SK-N-SH (cell line): ENCODE measurements at places on chromosomes 3 and 15.
A peak's percentile ranks its signal among the peaks of the same experiment; 100 is the strongest.

- no peak for DNase-seq
These were observed 201.2 kb downstream of the OPA1 start for GRCh38 chr3:193794002-193794881.

- no peak for DNase-seq
These were observed 57.6 kb downstream of the ADAMTS17 start for GRCh38 chr15:100284191-100284590.

GRCh38 chr3:43521941-43522340 lies 99.9 kb downstream of the ANO10 start:
- no peak for DNase-seq

DNA sequence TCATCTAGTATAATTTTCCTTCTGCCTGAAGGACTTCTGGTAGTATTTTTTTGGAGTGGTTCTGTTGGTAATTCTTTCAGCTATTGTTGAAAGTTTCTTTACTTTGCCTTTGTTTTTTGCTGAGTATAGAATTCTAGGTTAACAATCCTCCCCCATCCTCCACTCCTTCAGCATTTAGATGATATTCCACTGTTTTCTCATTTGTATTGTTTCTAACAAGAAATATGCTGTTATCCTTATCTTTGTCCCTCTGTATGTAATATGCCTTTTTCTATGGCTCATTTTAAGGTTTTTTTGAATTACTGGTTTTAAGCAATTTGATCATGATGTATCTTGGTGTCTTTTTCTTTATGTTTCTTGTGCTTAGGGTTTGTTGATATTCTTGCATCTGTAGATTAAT lies 53.9 kb downstream of the KLF15 start:
- DNase-seq: no peak

- DNase-seq: no peak
These were observed 4.7 kb upstream of the TMEM41A start for GRCh38 chr3:185503521-185503920.

DNA sequence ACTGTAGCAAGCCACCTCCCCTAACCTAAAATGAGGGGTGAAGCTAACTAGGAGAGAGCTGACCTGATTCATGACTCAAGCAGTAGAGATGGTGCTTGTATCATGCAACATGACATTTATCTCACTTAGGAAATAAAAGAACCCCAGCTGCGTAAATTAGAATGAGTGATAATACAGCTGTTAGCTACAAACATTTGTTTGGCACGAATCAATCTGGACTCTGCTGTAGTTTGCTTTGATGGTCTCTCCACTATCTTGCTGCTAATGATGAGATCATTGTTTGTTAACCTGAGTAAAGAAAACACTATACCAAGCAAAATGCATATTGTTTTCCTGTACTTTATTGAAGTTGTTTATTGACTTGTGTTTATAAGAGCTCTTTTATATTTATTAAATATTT lies 92.6 kb downstream of the ALDH1A2 start:
- no peak for DNase-seq

GRCh38 chr3:169295126-169295525 lies 368.4 kb downstream of the MECOM start:
- no peak for DNase-seq

DNA sequence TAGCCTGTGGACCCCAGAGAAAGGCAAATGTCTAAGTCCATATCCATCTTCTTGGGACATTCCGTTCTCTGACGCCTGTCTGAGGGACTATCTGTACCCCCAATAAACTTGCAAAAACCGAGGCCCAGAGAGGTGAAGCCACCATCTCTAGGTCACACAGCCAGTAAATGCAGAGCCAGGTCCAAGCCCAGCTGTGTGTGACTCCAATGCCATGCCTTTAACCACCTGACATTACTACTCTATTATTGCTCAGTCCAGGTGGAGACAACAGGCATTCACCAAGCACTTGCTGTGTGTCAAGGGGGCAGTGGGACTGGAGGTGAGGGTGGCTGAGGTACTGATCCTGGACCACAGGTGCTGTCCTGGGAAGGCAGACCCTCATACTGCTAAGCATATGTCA lies 25.4 kb downstream of the CYP8B1 start:
- no peak for DNase-seq

GRCh38 chr3:184620475-184621119 lies 59.0 kb downstream of the EPHB3 start:
- DNase-seq: no peak

- DNase-seq: no peak
These were observed 13.8 kb downstream of the TATDN2 start for GRCh38 chr3:10262027-10262426.

DNA sequence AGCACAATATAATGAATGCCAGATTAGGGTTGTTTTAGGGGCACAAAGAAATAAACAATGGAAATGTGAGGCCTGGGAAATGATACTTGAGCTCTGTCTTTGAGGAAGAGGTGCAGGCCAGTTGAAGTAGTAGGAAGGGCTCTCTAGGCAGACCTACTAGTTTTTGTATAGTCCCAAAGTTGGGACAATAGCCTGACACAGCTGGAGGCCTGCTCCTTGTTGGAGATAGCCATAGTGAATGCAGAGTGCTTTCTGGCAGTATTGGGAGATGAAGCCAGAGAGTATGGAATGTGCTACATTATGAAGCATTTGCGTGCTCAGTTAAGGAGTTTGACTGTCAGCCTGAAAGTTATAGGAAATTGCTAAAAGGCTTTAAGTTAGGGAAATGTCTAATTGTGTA lies 251.2 kb upstream of the ZPLD1 start:
- DNase-seq: no peak

DNA sequence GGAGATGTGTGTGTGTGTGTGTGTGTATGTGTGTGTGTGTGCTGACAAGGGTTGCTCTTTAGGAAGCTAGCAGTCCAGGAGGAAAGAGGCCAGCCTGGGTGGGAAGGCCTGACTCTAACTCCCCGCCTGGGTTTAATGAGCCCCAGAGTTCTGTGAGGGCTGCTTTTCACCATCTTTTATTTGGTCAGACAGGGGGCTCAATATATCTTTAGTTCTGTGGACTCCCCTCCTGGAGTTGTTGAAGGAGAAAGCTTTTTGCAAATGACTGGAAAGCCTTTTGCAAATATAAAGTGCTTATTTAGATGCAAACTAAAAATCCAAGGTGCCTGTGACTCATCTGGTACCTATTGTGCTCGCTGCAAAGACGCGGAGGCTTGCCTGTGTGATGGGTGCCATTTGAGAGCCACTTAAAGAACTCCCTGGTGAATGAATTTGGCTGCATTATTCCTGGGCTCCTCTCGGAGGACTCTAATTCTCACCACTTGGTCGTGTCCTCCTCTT lies 24.5 kb downstream of the DRD3 start:
- no peak for DNase-seq

DNA sequence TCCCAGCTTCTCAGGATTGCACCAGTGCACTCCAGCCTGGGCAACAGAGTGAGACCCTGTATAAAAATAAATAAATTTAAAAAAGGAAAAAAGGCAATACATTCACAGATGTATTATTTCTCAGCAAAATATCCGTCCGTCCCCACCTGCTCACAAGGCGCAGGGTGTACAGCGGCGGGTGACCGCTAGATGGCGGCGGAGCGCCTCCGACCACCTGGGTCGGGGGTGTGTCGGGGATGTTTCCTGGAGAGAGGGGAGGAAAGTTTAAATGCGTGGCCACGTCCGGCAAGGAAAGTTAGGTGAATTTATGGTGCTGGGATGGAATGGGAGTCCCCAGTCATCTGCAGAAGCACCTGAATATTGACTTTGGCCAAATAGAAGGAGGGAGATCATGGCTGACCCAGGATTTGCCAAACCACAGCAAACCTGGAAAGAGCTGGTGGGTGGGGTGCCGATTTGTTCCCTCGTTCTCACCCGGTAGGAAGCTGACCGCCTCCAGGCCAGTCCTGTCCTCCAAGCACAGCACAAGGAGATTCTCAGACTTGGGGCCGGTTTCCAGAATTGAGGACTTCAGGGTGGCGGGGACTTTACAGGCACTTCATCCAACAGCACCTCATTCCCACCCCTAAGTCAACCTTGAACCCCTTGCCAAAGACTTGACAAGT lies 88.3 kb downstream of the TMEM266 start:
- DNase-seq: peak; percentile 86

DNA sequence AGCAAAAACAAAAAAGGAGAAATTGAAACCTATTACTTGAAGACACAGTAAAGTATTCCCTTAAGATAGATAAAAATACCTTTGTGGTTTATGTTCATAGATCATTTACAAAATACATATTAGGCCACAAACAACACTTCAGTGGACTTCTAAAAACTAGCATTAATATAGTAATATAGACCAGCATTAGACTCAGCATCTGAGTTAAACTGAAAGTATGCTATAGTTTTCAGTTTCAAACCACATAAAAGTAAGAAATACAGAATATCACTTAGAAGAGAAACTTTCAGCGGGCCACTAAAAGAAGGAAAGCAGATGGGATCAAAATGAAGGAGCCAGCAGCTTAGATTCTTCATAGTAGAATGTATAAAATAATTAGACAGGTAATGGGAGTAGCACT lies 86.6 kb downstream of the MSL2 start:
- DNase-seq: no peak

DNA sequence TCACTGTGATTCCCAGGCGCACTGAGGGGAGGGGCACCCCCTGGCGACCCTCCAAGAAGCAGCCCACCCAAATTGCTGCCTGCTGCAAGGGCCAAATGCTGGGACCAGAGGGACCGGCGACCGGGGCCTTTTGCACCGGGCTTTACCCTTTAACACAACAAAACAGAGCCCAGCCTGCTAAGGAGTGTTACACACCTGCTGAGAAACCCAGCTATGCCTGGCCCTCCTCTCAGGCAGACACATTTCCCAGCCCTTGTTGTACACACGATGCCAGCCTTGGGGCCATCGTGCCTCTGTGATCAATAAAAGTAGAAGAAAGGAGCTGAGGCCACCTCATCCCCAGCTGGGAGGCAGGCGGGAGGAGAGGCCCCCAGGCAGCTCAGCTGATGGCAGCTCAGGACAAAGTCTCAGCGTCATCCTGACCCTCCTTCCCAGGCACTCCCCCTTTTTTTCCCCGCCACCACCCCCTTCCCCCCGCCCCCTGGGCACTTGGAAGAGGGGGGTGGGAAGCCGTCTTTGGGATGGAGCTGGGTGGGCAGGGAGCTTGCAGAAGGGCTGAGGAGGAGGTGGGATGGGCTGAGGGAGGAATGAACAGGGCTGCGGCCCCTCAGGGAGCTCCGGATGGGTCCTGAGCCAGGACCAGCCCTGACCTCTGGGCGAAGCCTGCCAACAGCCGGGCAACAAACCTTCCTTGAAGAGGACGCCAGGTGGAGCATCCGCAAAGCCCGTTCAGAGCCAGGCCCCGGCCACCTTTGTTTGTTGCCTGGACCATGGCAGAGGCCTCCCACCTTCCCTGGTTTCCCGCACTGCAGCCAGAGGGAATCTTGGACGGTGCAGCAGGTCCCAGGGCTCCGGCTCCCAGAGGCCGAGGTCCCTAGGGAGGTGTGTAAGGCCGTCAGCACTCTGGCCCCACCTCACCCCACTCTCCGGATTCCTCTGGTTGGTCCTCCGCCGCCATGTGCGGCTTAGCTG lies 45.9 kb upstream of the SEC61A1 start:
- peak; percentile 49 for DNase-seq

GRCh38 chr3:125011941-125012340 lies 43.9 kb downstream of the HEG1 start:
- no peak for DNase-seq

DNA sequence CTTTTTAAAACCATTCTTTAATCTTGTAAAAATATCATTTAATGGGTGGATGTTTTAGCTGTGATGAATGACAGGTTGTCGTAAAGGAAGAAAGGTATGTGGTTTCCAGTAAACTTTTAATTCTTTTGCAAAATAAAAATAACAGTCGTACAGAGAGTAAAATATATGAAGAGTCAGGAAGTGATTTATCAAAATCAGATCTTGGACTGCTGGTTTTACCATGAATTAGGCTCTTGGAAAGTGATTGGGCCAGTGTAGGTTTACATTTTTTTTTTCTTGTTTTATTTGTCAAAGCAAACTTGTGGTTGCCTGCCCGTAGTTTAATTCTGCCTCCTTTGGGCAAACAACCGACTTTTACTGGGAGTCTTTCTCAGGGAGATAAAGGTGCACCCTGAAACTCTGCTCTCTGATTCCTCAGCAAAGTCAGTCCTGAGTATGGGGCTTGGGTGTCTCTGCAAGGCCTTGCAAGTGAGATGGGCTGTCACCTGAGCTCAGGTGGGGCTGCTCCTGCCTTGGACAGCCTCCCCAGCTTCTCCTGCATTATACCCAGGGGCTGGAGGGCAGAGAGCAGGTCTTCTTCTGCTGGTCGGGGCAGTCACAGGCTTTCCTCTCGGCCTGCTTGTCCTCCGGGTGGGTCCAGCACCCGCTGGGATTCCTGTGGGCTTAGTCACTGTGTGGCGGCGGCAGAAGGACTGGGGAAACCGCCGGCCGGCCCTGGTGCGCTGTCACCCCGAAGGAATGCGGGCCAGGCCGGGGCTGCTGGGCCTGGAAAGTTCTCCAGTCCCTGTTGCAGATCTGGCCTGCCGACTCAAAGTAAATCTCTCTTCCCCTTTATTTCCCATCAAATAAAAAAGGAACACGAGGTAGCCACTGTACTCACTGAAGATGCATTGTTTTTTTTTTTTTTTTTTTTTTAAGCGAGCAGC lies 79.0 kb downstream of the IGF1R start:
- peak; percentile 44 for DNase-seq

GRCh38 chr3:186235554-186235953 lies 126.5 kb downstream of the DGKG start:
- no peak for DNase-seq

GRCh38 chr3:194939949-194940770 lies 254.5 kb downstream of the FAM43A start:
- DNase-seq: no peak

- DNase-seq: no peak
These were observed 1487.0 kb upstream of the GBE1 start for GRCh38 chr3:83248454-83248853.

- DNase-seq: no peak
These were observed 34.0 kb upstream of the ZPLD1 start for GRCh38 chr3:102400766-102401165.

DNA sequence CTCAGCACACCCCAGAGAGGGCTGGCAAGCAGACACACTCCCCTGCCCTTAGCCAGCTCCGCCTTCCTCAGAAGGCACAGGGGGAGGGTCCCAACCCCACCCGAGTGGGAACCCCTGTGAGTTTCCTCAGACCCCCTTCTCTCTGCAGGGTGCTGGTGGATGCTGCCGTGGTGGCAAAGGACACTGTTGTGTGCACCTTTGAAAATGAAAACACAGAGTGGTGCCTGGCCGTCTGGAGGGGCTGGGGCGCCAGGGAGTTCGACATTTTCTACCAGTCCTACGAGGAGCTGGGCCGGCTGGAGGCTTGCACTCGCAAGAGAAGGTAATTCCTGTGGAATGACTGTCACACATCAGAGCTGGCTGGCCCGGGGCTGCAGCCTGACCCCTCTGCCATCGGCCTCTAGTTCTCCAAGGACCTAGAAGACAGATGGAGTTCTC lies 149.4 kb downstream of the LRRK1 start:
- DNase-seq: no peak

- no peak for DNase-seq
These were observed 18.9 kb downstream of the SST start for GRCh38 chr3:187651282-187651681.

DNA sequence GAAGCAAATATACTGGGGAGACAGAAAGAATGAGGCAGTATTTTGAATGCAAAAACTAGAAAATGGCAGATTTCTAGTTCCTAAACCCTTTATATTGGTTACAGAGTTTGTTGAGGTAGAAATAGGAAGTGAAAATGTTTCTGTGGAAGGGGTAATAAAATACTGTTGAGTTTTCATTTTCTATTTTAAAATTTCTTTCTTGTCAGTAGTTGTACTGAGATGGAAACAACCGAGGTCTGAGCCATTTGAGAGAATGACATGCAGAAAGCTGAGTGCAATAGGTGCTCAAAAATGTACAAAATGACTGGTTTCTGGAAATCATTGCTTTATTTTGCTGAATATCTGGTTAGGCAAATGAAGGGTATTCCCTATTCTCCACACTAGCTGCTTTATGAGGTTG lies 361.4 kb downstream of the CHL1 start:
- DNase-seq: no peak
